ENCODE measurements at places on chromosomes 7 and 10.

DNA sequence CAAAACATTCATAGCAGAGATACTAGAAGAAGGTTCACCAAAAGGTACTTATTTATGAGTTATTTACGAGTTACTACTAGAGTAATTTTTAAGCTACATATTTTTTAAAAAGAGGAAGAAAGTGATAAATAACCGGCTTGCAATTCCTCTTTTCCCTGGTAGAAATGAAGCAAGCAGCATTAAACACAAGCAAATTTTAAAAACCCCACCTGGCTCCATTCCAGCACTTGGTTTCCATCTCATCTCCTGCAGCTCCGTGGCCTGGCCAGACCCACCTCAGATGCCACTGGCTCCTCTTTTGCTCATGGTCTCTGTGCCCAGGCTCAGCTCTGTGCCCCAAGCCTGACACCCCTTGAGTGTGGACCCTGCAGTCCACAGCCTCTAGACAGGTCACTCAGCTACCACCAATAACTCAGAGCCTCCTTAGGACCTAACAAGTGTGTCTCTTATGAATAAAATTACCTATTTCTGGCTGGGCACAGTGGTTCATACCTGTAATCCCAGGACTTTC, 479.5 kb downstream of the TNS3 start:
- DNase-seq, result no peak

- DNase-seq, result no peak
These were observed 6.1 kb downstream of the MMRN2 start for GRCh38 chr10:86951184-86951761.

- no peak for DNase-seq
These were observed 462.8 kb upstream of the ZWINT start for GRCh38 chr10:56823849-56824248.

GRCh38 chr7:16891338-16891737, 9.6 kb upstream of the AGR3 start:
- no peak for DNase-seq

DNA sequence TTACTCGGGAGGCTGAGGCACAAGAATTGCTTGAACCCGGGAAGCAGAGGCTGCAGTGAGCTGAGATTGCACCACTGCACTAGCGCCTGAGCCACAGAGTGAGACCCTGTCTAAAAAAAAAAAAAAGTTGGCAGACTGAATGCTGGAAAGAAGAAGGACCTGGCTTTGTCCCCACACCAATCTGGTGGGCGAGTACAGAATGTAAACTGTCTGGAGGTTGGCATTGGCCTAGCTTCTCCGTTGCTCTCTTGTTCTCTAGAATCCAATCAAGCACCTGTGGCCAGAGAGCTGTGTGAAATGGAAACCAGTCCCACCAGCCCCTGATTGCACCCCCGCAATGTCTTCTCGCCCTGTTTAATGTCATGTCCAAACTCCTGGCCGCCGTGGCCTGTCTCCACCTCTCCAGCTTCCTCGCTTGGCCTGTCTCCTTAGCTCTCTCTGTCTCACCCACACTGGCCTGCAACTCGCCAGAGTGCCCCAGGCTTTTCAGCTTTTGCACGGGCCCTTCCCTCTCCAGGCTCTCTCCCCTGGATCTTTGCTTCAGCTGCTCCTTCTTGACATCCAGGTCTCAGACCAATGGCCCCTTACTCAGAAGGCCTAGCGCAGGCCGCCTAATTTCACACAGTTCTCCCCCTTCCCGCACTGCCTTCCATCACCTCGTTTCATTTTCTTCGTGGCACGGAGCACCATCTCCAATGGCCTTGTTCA, 670 bp upstream of the AGK start:
- DNase-seq, result no peak

- no peak for DNase-seq
These were observed 77.5 kb upstream of the CXCL12 start for GRCh38 chr10:44462338-44462914.

- DNase-seq, result no peak
These were observed 27.3 kb upstream of the ARHGAP22 start for GRCh38 chr10:48632166-48632565.

DNA sequence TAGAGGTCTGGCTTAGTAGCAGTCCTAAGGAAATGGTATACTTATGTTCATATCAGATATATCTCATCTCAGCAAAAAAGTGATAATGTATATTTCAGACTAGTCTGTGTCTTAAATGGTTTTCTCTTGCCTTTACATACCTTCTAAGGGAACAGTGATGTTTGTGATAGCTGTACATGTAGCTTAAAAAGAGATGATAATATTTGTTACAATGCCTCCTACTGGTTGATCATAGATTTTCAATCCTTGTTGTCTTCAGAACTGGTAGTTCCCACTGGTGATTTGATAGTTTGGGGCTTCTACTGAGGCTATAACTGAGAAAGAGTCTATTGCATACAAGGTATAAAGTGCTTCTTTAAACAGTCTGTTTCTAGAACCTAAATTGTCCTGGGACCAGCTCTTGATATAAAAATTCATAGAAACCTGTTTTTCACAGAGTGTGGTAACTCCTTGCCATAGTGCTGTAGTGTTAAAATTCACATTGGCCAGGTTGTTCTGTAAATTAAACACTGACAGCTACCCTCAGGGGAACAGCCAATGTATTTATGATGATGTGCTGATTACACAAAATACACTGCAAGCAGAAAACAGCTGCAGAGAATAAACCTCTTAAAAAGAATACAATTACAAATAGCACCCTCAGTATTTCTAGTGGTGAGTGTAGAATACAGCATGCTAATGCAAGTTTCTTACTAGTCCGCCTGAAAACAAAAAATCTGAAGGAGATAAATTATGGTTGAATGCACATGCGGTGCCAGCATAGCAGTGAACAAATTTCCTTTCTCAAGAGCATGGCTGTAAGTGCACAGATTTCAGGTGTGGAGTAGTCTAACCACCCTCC, 90.3 kb downstream of the BTRC start:
- DNase-seq, result no peak

DNA sequence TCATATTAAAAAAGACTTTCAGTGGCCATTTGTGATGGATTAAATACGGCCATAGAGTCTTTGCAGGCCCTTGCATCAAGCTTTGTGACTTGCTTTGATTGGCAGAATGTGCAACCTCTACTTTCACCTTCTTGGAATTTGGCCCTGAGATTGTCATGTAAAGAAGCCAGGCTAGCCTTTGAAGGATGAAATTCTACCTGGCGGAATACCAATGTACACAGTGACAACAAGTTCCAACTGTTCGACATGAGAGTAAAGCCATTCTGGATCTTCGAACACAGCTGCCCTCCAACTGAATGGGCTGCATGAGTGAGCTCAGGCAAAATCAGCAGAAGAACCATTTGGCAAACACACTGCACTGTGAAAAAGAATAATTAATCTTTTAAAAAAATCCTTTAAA, 321.3 kb downstream of the PHF14 start:
- no peak for DNase-seq

GRCh38 chr7:28882869-28883470, 75.2 kb downstream of the TRIL start:
- no peak for DNase-seq

DNA sequence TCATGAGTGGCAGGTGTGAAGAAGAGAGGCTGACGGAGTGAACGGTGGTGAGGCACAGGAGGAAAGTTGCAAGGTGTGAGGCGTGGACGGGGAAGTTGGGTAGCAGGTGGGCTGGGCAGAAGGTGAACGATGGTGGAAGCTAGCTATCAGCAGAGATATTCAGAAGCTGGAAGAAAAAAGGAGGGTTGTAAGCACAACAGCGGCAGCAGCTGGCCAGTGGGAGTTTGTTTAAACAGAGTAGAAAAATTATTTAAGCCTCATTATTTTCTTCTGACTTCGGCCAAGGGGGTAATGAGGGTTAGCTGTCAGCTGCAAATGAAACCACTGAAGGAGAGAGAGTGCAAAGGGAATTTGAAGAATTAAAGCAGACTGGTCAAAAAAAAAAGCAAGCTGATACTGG, 62.1 kb upstream of the PRKAR2B start:
- no peak for DNase-seq

DNA sequence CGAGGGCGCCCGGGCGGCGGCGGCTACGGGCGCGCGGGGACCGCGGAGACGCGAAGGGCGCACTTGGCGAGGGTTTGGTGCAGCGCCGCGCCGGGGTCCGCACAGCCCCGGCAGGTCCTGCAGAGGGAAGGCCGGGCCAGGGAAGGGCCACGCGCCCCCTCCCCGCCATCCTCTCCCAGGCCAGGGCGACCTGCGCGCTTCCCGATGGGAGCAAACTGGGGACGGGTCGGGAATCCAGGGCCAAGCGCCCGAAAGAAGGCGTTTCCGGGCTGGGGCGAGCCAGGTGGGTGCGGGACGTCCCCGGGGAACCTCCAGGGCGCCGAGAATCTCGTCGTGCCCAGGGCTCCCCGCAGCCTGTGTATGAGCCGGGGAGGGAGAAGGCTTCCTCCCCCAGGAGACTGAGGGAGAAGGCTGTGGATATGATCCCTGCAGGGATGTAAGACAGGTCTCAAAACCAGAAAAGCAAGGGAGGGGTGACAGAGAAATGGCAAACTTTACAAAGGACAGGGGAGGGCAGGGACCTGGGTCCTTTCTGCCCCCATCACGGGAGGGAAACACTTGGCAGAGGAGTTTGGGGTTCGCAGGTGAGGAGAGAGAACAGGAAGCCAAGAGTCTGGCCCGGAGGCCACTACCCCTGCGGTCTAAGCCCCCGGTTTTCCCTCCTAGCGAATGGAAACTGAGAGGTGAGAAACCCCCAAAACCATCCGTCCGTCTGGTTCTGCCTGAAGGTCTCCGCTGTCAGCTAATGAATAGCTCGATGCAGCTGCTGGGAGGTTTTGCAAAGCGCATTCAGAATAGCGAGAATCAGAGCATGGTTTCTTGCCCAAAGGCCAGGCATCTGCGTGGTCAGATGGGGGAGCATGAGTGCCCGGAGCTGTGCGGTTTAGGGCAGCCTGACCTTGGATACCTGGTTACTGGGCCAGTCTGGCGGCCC, 674 bp downstream of the AMZ1 start:
- no peak for DNase-seq

GRCh38 chr7:50644114-50644513, 78.9 kb upstream of the DDC start:
- DNase-seq, result no peak

GRCh38 chr7:25922296-25922695, 229.7 kb upstream of the NFE2L3 start:
- DNase-seq, result no peak

- no peak for DNase-seq
These were observed 64.4 kb downstream of the EGFR start for GRCh38 chr7:55083206-55083605.

GRCh38 chr7:31688372-31688771, 1.4 kb downstream of the PPP1R17 start:
- DNase-seq, result no peak

DNA sequence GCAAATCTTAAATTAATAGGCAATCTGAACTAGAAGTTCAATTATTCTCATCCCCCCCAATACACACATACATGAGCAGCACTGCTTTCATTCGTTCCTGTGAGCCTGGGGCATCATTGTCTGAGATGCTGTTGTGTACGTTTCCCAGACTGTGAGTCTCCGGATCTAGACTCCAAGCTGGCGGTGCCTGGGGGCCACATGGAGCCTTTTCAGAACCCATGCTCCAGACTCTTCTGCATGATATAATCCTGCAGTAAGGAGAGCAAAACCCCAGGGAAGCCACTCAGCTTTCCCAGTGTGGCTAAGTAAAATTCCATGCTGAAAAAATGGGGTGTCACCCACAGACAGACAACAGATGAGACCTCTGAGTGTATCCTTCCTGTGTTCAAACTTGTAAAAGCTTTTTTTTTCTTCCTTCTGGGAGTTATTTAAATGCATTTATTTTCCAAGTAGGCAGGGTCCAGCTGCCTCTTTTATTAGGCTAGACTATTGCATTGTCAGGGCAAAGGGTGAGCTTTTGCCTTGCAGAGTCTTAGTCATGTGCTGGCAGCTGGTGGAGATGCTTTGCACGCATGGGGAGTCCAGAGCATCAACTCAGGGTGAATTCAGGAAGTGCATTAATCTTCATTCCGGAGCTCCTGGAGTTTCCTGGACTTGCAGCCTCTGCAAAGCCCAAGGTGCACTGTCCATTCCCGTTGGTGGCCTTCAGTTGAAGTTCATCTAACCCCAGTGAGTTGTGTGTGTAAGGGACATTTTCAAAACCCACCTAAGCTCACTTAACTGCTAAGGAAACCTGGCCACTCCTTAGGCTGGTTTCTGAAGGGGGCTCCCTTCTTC, 185.7 kb upstream of the ADO start:
- DNase-seq, result no peak

DNA sequence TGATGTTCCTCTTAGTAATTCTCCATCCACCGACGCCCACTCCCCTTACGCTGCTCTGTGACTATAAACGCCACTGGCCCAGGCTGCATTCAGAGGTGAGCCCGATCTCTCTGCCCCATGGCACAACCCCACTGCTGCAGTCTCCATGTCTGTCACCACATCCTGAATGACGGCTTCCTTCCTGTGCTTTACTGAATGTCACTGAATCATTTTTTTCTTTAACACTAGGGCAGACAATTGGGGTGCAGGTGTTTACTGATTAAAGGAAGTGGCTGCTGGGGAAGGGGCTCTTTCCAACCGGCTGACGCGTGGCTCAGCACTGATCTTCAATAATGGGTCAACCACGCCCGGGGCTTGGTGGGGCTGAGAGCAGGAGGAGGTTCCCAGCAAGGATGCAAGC, 208.3 kb downstream of the USP6NL start:
- DNase-seq, result peak; percentile 34

DNA sequence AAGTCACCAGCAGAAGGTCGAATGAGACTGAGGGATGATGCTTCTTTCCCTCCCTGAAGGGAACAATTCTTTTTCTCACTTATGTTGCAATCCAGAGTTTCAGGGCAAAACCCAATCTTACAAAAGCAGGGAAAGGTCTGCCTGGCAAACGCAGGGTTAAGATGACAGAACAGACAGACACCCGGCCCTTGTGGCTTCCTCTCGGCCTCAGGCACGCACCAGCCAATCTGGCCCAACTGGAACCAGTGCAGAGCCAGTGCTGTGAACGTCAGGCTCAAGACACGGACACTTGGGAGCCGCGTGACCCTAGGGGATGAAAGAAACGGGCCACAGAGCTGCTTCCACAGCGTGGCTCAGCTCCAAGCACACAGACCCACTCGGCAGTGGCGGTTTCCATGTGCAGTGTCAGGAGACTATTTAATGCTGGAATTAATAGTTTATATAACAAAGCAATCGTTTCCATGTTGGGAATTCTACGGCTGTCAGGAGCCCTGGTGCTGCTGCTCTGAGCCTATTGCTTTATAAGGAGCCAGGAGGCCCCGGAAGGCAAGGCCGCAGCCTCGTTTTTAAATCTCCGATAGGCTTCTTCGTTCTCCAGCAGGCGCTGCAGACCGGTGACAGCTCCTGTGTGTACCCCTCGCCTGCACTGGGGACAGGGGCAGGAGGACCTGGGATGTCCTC, 198.4 kb downstream of the DIP2C start:
- no peak for DNase-seq

DNA sequence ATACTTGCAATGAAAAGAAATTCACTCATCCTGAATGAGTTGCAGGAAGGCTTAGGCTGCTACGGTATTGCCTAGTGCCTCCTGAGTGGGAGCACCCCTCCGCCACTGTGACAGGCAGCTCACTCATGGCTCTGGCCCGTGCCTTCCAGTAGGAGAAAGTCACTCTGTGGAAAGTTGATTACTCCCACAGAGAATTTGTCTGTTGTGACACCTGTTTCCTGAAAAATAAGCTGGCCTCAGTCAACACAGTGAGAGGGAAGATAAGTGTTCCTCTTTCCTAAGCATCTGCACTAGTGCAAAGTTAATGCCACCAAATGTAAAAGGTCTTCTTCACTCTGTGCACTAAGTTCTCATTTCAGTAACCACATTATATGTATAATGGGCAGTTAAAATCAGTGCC, 158.8 kb upstream of the INHBA start:
- no peak for DNase-seq

All from stimulated activated CD4-positive, alpha-beta T cell treated with anti-CD3 and anti-CD28 coated beads, Interleukin-1b, Interleukin-23, amount 100 ng/mL, for 24 hours (primary cell).